ENCODE measurements at places on chromosomes 7 and 10.
A peak's percentile ranks its signal among the peaks of the same experiment; 100 is the strongest.

- DNase-seq = no peak
These were observed 291.6 kb upstream of the KIAA1217 start for GRCh38 chr10:23917251-23917840.

DNA sequence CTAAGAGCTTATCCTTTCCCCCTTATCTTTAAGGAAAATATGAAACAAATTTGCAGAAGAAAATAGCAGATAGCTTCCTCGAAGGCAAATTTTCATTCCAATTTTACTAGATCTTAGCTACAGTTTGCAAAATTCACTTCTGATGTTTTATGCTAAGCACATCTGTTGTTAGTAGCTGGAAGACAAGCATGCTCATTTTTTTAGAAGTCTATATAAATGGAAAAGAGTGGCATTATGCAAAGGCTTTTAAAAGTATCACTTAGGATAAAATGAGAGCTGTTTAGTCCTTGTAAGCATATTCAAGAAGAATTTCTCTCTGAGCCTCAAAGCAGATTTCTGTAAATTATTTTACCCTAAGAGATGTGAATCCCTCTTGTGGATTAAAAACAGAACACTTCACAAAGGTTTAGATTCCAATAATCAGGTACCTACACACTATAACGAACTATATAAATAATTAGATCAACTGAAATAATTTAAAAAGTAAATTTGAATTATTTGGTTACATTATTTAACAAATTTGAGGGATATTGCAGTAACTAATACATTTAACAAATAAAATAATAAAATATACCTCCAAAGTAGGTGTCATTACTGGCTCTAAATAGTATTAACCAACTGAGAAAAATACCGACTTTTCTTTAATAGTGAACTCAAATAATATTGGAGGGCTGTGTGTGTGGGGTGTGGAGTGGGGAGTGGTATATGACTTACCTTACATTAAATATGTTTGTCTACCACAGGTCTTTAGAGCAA is 307.1 kb downstream of the SEMA3D start:
- DNase-seq = no peak

- DNase-seq = no peak
These were observed 129.4 kb upstream of the RHOBTB1 start for GRCh38 chr10:61073391-61073790.

DNA sequence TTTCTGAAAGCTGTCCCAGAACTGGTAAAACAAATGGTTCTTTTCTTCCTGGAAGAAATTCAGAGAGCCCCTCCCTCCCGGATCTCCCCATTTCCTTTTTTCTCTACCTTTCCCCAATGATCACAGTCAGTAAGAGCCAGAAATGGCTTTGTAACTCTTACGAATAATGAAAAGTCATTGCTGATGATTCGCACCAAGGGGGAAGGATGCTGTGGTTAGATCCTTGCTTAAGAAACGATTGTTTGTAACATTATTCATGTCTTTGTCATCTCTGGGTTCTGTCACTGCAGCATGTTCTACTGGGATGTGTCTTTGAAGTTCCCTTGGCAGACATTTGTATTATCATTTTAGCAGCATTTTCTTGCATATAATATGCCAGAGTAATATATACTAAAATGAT is 138.9 kb downstream of the CACNB2 start:
- no peak for DNase-seq

DNA sequence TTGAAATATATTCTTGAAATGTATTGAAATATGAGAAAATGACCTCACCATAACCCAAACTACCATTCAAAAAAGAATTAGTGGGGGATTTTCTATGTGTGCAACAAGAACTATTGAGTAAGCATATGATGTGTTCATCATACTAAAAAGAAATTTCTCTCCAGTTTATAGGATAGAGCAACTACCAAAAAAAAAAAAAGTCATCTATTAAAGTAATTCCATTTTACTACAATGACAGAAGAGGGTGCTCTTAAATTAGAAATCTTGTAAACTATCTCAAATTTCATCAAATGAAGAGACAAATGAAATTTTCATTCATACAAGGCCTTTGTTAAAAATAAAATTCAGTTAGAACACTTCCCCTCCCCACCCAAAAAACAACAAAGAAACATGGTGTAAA is 195.4 kb upstream of the PLXDC2 start:
- no peak for DNase-seq

GRCh38 chr10:271201-271600 is 135.9 kb downstream of the ZMYND11 start:
- no peak for DNase-seq

DNA sequence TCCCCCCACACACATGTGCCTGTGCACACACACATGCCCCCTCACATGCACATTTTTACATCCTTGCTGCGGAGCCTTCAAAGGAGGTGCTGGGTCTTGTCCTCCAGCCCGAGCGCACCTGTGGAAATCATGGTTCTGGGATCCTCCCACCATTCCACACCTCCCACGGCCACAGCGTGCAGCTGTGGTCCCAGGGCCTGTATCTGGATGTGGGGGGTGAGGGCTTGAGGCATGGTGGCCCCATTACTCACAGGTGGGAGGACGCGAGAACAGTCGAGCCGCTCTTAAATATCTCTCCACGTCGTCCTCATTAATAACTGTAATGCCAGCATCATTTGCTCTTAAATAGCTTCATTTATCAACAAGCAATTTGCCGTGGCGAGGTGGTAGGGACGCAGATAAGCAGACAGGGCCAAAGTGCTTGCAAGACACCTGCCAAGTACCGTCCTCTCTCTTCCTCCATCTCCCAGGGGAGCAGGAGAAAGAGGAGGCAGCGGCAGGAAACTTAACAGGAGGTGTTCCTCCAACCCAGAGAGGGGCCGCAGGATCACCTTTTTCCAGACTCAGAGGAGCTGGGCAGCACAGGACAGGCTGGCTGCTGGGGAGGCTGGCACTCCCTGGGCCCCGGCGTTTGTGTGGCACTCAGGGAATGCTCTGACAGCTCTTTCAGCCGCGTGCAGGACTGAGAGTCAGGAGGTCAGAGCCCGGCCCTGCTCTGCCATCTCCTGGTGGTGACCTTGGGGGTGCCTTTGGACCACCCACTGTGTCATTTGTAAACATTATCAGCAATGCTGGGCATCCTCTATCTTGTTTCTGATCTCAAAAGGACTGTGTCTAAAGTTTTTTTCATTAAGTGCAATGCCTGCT is 87.4 kb downstream of the CDH23 start:
- DNase-seq = no peak

DNA sequence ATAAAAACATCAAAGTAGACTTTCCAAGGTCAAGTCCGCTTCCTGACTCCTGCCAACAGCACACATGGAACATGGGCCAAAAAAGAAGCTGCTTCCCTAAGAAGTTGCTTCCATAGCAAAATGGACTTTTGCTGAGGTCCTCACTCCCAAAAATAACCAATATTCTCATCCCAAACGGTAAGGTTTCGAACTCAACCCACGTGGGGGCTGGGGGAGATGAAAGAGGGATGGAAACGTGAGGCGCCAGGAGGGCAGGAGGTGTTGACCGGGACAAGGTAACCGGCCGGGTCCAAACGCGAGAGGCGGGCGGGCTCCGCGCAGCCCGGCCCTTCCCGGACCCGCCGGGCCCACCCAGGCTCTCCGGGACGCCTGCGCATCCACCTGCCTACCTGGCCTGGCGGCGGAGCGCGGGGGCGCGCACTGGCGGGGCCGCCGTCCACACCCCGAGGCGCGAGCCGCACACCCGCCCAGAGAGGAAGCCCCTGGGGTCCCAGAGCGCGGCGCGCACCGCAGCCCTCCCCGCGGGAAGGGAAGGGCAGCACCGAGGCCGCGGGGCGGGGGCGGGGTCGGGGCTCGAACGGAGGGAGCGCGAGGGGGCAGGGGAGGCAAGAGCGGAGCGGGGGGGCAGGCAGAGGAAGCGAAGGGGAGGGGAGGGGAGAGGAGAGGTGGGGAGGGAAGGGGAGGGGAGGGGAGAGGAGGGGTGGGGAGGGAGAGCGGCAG is 742 bp downstream of the LMBR1 start:
- DNase-seq = peak; percentile 66

- DNase-seq = no peak
These were observed 7.7 kb downstream of the TMEM168 start for GRCh38 chr7:112782498-112782897.

- no peak for DNase-seq
These were observed 165.5 kb downstream of the PKD1L1 start for GRCh38 chr7:47782792-47783191.

DNA sequence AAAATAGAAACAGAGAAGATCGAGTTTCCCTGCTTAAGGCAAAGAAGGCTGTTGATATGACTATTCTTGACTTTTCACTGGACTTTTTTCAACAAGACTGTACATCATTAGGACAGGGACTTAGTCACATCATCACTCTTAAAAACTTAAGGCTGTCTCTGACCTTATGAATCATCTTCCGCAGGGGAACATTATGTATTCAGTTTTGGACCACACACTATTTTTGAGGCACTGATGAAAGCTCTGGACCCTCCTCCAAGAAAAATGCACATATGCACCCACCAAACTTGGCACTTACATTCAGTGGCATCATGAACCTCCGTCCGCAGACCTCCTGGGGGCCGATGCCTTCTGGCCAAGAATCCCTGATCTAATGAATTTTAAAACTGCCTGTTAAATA is 96.4 kb downstream of the CALD1 start:
- no peak for DNase-seq
